ENCODE measurements at places on chromosomes 12 and 14.
A peak's percentile ranks its signal among the peaks of the same experiment; 100 is the strongest.

DNA sequence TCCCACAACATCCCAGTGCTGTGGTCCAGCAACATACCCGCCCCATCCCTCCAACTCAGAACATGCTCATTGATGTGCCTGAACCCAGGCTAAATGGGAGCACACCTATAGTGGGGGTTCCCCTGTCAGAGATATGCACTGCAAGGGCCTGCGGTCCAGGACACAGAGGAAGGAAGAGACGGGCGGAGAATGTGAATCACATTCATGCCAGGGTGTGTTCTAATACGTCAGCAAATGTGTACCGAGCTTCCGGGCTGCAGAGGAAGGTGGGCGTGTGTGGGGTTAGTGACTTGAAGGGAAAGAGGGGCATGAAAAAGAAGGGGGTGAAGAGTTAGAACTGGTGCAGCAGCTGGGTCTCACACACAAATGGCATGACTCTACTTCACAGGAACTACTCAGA is 83.7 kb downstream of the DPF3 start:
- peak; percentile 23 for DNase-seq

GRCh38 chr12:71755146-71755892 is 656 bp downstream of the RAB21 start:
- DNase-seq, result peak; percentile 93

- DNase-seq, result peak; percentile 91
These were observed 50.7 kb downstream of the TPCN1 start for GRCh38 chr12:113271853-113272561.

GRCh38 chr14:92938235-92938875 is 15.4 kb downstream of the CHGA start:
- no peak for DNase-seq

GRCh38 chr12:59886131-59886733 is 290.4 kb downstream of the SLC16A7 start:
- no peak for DNase-seq
